ENCODE measurements at places on chromosomes 11 and 22. TPM values are rescaled to one million over a fixed set of nuclear protein-coding genes. Genes with fewer than 3 reads are reported as not detected.

The CHCHD10 gene
- 75.0 TPM for polyA plus RNA-seq

The EXT2 gene
- 47.5 TPM for polyA plus RNA-seq

The ACTN3 gene
- not detected for polyA plus RNA-seq

The OR10A4 gene
- not detected for polyA plus RNA-seq

The CHRNA10 gene
- polyA plus RNA-seq, result 0.55 TPM

The RAB36 gene
- 3.4 TPM for polyA plus RNA-seq

The CRACR2B gene
- 2.1 TPM for polyA plus RNA-seq

The LINC01488 gene
- polyA plus RNA-seq, result not detected

Data from foreskin keratinocyte (primary cell).